Stimulated activated CD4-positive, alpha-beta T cell treated with anti-CD3 and anti-CD28 coated beads, Interleukin-1b, Interleukin-23, amount 100 ng/mL, for 1 hour (primary cell): ENCODE measurements at places on chromosomes 1 and 21.

- DNase-seq = no peak
These were observed 27.2 kb upstream of the TDRD10 start for GRCh38 chr1:154474802-154475201.

DNA sequence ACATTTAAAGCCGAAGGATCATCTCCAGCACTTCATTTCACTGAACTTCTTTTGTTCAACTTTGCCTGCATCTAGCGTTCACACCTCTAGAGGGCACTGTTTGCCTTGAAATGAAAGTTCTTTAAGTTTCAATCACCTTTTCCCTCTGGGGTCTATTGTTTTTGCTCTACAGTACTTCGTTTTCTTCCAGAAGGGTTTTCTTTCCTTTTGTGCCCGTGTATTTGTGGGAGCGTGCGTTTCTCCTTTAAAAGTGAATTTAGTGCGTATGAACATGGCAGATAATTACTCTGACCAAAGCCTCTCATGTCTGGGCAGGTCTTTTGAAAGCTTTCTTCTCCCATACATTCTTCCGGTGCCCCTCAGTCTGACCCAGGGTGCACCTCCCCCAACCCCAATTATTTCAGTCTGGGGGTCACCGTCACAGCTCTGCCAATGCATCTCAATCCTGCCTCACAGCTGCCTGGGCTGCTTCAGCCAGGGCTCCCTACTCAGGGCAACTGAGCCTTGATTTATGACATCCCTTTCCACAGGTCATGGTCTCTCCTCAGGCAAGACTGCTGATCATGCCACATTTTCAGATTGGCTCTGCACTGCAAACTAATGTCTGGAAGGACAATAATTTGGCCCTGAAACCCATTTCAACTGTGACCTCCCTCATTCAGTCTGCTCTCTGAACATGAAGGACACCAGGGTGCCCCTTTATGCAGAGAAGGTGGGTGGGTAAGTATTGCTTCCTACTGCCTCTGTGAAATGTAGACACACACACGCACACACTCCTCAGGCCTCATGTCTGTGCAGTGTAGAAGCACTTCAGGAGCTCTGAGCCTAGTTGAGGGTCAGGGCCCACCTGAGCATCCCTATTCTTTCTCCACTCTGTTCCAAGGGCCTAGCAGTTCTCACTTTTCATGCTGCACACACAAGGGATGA, 88.6 kb downstream of the NUF2 start:
- DNase-seq = no peak

DNA sequence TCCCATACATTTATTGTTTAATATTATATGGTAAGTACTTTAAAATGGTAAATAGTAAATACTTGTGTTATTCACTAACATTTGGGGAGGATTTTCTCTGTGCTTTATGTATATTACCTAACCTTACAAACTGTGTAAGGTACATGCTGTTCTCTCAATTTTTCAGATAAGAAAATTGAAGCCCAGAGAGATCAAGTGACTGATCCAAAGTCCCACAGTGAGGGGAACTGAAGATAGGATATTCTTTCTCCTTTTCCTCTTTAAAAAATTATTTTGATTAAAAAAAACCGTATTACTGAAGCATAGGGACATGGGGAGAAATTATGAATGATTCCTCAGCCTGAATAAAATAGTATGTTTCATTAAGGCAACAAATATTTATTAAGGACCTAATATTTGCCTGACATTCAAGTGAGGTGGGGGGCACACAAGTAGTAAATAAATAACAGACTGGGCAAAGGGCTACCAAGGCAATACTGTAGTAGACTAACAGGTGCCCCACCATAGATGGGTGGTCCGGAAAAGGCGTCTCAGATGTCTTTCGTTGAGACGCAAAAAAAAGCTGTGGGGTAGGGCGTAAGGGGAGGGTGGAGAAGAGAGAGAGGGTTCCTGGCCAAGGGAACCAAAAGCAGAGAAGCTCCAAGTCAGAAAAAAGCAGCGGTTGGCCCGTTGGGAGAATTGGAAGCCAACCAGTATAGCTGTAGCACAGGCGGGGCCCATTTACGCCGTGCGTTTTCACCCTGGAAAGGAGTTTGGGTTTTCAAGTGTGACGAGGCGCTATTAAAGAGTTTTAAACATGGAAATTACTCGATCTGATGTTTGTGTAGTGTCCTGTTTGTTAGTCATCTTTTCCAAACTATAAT, 944 bp upstream of the AGO3 start:
- DNase-seq = no peak

DNA sequence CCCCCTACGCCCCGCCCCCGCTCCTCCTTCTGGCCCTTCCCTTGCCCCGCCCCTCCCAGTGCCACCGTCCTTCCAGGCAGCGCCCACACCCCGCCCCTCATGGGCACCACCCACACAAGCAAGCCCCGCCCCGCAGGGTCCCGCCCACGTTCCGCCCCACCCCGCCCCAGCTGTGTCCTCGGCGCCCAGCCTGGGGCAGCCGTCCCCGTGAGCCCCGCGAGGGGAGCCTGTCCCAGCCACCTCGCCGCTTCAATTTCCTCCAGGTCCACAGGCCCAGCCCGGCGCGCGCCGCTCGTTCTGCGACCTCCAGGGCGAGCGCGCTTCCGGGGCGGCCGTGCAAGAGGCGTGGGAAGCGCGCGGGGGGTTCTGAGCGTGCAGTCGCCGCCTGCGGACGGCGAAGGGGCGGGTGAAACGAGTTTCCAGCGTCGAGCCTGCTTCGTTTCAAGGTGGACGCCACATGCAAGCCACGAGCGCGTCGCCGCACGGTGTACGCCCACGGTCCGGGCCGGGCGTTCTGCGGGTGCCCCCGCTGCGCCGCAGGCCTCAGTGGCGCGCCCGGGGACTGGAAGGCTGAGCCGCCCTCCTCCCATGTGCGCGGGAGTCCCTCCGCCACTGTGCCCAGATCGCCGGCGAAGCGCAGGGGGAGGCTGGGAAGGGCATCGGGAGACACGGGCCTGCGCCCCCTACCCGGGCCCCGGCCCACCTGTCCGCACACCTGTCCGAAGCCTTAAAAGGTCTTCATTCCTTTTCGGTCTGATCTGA, 10.8 kb upstream of the FAAP20 start:
- peak; percentile 96 for DNase-seq

DNA sequence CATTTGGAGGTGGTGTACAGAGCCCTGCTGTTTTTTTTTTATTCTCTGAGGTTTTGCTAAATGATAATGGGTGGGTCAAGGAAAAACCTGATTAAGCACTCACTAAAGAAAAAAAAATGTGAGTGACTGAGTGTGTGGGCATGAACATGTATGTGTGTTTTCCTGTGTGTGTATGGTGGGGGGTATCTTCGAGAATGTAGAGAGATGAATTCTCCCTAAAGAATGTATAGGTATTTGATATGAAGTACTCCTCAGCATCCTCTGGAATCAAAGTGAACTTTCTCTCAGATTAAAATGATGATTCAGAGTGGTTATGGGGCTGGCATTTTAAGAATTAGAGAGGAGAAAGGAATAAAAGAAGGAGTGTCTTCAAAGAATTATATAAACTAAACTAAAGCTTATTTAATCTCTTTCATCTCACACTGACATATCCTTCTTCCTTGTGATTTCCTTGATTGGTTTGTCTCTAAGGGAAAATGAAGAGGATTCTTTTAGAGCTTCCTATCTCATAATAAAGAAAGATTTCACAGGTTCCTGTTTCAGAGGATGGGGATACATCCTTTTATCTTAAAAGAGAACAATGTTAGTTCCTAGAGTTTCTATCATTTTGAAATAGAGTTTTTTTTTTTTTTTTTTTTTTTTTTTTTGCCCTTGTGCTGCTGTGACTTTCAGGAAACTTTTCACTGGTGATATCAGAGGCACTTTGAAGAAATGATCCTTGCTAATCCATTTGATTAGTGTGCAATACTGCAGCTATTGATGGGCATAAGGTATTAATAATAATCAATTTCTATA, 23.9 kb downstream of the S1PR1 start:
- no peak for DNase-seq

- peak; percentile 51 for DNase-seq
These were observed at the start of gene TUT4 for GRCh38 chr1:52552505-52553361. TSS of gene TUT4 (minus strand) at chr1:52553092. CDS start at chr1:52526280, 26,812 bp downstream.

DNA sequence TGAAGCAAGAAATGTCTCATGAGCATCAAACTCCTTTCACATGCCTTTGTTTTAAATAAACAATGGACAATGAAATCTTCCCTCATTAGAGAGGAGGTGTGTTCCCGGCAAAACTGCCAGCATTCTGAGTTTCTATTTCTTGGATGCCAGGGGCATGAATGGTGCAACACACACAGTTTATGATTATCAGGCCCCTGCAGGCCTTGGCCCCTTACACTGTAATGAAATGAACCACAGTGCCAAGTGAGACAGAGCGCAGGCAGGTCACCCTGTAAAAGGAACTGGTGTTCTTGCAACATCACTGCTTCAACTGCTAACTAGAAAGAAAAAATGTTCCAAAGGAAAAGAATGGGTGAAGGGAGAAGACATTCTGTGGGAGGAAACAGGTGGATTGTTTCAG, 3.8 kb upstream of the PIGC start:
- DNase-seq = no peak

DNA sequence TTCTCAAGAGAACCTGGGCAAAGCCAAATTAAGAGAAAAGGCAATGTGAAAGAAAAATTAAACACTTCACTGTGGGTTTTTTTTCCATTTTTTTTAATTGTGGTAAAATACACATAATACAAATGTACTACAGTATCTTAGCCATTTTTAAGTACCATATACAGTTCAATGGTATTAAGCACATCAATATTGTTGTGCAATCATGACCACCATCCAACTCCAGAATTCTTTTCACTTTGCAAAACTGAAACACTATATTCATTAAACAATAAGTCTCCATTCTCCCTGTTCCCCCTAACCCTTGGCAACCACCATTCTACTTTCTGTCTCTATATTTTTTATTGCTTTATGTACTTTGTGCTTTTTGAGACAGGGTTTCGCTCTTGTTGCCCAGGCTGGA, 17.8 kb upstream of the OTUD7B start:
- DNase-seq = no peak

- DNase-seq = no peak
These were observed 14.4 kb downstream of the SMYD3 start for GRCh38 chr1:246492611-246493245.

- DNase-seq = no peak
These were observed 751 bp downstream of the STUM start for GRCh38 chr1:226549094-226549936.

- DNase-seq = peak; percentile 53
These were observed 32.0 kb downstream of the MAP7D1 start for GRCh38 chr1:36187800-36188593.

DNA sequence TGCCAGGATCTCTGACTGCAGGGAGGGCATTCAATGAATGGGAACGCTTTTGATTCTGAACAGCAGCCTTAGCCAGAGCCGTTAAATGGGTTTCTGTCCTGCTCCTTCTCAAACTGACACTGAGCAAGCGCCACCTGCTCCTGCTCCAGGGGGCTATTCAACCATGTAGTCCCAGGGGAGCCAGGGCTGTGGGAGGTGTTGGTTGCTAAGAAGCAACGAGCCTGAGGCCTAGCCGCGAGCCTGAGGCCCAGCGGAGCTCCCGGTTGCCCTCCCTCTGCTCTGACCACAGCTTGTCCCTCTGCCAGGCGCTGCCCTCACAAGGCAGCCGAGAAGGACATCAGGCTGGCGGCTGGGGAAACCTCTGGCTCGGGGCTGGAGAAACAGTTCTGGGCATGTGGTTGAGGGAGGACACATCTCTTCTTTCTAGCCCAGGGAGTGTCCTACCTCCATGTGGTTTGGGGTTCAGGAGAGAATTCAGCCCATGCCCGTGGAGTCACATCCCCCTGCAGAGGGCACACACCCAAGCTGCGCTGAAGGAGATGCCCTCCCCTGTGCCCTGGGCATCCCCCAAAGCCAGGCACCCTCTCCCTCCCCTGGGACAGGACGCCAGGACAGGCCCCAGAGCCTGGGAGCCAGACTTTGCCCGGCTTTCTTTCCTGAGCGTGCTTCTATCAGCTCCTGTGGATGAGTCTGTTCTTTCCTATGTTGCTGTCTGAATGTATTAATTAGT, 18.0 kb downstream of the PCP4 start:
- DNase-seq = no peak

- DNase-seq = no peak
These were observed 238.4 kb downstream of the PLA2G4A start for GRCh38 chr1:187067160-187067559.

GRCh38 chr1:64675718-64676345, 69.0 kb upstream of the RAVER2 start:
- DNase-seq = no peak

- DNase-seq = no peak
These were observed 67.2 kb upstream of the BARHL2 start for GRCh38 chr1:90784186-90784847.

DNA sequence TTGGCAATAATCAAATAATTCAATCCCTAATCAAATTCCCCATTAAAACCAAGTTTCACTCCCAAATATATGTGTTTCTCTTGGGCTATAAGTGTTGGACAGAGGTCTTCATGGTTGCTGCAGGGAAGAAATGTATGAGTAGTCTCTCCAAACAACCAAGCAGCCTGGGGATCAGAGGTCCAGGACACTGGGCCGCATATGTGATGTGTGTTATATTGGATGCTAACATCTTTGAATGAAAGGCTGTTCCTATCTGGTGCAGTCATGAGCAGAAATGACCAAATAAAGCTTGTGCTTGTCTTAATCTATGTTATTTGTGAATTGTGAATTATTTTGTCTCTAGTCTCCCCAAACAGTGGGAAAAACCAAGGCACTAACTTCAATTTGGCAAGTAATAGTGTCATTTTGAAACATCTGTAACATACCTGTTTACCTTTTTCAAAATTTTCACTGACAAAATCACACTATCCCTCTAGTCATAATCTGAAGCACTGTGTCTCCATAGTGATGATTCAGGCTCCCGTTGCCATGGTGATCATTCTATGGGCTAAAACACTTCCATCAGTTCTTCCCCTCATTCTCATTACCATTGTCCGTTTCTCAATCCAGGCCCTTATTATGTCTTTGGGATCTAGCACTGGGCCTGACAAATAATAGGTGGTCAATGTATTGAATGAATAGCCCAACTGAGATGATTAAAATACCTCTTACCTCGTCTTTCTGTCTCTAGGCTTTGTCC, 12.5 kb upstream of the TADA1 start:
- no peak for DNase-seq

- DNase-seq = no peak
These were observed 28.3 kb downstream of the SLC30A7 start for GRCh38 chr1:100924212-100924611.

DNA sequence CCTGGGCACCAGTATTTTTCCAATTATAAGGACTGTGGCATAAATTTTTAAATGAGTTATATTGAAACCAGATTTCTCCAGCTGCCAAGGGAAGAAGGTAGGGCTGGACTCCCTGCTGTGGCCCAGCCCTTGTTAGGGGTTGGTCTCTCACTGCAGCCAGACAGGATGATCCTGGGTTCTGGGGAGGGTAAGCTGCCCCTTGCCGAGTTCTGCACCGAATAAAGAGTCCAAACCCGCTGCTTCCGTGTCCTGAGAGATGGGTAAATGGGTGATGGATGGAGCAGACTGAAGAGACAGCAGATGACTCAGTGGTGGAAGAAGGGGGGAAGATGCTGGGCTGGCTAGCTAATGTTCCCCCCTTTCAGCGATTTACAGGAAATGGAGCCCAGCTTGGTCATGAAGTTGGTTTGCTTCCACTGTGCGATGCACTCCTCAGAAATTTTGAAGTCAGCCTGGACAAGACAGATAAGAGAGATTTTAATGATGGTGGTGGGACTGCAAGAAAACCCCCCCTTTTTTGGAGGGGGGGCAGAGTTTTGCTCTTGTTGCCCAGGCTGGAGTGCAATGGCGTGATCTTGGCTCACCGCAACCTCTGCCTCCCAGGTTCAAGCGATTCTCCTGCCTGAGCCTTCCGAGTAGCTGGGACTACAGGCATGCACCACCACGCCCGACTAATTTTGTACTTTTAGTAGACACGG, 41.4 kb downstream of the YARS1 start:
- DNase-seq = no peak
